ENCODE measurements at places on chromosomes 1 and 21. TPM values are rescaled to one million over a fixed set of nuclear protein-coding genes. Genes with fewer than 3 reads are reported as not detected.

Gene ZMYND12
- 3.1 TPM for total RNA-seq

Gene RHCE
- total RNA-seq, result not detected

Gene PIGR
- 2.4 TPM for total RNA-seq

Gene NHLH1
- not detected for total RNA-seq

Gene IPP
- total RNA-seq, result 11.4 TPM

Gene OR2T35
- total RNA-seq, result not detected

Gene CDK18
- total RNA-seq, result 7.8 TPM

Gene KRTAP19-5
- not detected for total RNA-seq

Gene FCRL5
- not detected for total RNA-seq

Gene FOXO6
- not detected for total RNA-seq

Gene PRDM16
- total RNA-seq, result 0.82 TPM

Gene C1orf116
- total RNA-seq, result not detected

Gene DNALI1
- total RNA-seq, result 4.2 TPM

Gene RXFP4
- not detected for total RNA-seq

Gene RIMS3
- total RNA-seq, result 0.33 TPM

Gene SMIM12
- total RNA-seq, result 23.4 TPM

Gene ELAPOR1
- total RNA-seq, result 2.1 TPM

Gene TMEM82
- total RNA-seq, result not detected

Gene PTGFRN
- 16.1 TPM for total RNA-seq

Gene ZBTB8B
- not detected for total RNA-seq

Gene DCDC2B
- total RNA-seq, result not detected

Gene CYP4A11
- not detected for total RNA-seq

Gene BCL10
- 14.9 TPM for total RNA-seq

Gene TMEM269
- not detected for total RNA-seq

Gene LCE4A
- not detected for total RNA-seq

Gene OR10J5
- total RNA-seq, result not detected

Gene OR2L8
- not detected for total RNA-seq

Gene ABL2
- 43.4 TPM for total RNA-seq

Gene SPRR2G
- not detected for total RNA-seq

Gene PTTG1IP
- total RNA-seq, result 131 TPM

Gene LCE1E
- not detected for total RNA-seq

Gene NBL1
- total RNA-seq, result 80.6 TPM

Gene ARHGAP29
- 106 TPM for total RNA-seq

Gene CD160
- total RNA-seq, result not detected

Gene UBIAD1
- 8.0 TPM for total RNA-seq

Gene PYHIN1
- 9.3 TPM for total RNA-seq

Gene TRAF3IP3
- total RNA-seq, result 4.4 TPM

Gene PLCH2
- total RNA-seq, result 0.68 TPM

Gene MPL
- total RNA-seq, result 0.38 TPM

Gene ERI3
- 28.0 TPM for total RNA-seq

Gene CCDC28B
- total RNA-seq, result not detected

Gene IVNS1ABP
- 110 TPM for total RNA-seq

Gene QSOX1
- total RNA-seq, result 50.6 TPM

Gene NAV1
- 36.9 TPM for total RNA-seq

Gene APOBEC4
- total RNA-seq, result not detected

Gene KIF26B
- under 0.01 TPM for total RNA-seq

Gene ANGPTL3
- not detected for total RNA-seq

Gene NGF
- total RNA-seq, result 2.1 TPM

Gene ANGPTL7
- total RNA-seq, result 2.9 TPM

Gene MFSD2A
- total RNA-seq, result 1.3 TPM

Gene TDRD10
- total RNA-seq, result 5.6 TPM

Gene CCDC30
- total RNA-seq, result 3.9 TPM

Measured in subcutaneous adipose tissue (tissue), 4 donors.